Fibroblast of skin of back (primary cell): ENCODE measurements at places on chromosomes 3 and 15.
A peak's percentile ranks its signal among the peaks of the same experiment; 100 is the strongest.

DNA sequence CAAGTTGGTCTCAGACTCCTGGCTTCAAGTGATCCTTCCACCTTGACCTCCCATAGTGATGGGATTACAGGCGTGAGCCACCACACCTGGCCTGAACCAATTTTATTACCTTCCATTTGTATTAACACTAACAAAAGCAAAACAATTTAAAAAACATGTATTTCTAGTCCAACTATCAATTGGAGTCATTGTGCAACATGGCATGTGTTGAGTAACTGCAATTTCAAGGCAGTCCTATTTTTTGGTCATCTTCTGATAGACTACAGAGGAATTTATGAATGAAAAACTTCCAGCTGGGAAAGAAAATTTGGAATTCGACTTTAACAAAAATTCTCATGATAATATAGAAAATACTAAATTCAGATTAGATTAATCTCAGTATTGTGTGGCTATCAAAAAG is 16.8 kb downstream of the SPTSSB start:
- DNase-seq, result no peak

DNA sequence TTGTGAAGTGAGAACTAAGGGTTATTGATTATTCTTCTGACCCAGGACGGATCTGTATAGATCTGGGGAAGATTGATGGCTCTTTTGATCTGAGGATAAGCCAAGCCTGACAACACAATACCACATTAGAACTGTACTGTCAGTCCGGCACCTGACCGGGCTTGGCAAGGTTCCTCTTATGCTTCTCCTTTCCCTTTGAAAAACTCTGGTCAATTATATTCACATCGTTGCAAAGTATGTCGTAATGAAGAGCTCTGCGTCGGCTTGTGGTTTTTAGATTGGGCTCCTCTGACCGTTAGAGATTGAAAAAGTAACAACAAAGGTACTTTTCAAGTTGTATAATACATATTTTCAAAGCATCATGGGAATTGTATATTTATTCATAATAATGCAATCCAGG is 389.8 kb downstream of the NR2F2 start:
- no peak for DNase-seq

DNA sequence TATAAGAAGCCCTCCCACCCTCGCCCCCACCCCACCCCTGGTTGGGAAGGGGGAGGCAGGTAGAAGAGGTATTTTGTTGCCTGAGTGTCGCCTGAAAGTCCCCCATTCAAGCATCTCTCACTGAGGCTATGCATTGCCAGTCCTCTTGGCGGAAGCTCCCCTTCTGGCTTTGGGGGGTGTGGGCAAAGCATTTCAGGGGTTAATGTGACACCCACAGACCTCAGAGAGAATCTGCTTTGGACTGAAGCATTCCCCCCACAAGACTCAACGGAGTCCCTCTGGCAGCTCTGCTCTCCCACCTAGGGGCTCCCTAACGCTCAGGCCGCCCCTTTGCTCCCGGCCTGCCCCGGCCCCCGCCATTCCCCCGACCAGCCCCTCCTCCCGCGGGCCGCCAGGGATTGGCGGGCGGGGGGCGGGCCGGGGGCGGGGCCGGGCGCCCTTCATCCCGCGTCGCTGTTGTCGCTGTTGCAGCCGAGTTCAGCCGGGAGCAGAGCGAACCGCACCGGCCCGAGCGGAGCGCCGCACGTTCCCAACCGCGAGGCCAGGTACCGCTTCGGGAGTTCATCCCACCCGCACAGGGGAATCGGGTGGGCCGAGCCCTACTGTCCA is at the start of gene SLC38A3:
Gene SLC38A3, plus strand, starts transcription at position 468 of the 609 bp plus-strand sequence. CDS start 8,929 bp downstream, outside the sequence.
- no peak for DNase-seq

GRCh38 chr3:61443886-61444285 is 117.5 kb upstream of the PTPRG start:
- DNase-seq, result peak; percentile 8

DNA sequence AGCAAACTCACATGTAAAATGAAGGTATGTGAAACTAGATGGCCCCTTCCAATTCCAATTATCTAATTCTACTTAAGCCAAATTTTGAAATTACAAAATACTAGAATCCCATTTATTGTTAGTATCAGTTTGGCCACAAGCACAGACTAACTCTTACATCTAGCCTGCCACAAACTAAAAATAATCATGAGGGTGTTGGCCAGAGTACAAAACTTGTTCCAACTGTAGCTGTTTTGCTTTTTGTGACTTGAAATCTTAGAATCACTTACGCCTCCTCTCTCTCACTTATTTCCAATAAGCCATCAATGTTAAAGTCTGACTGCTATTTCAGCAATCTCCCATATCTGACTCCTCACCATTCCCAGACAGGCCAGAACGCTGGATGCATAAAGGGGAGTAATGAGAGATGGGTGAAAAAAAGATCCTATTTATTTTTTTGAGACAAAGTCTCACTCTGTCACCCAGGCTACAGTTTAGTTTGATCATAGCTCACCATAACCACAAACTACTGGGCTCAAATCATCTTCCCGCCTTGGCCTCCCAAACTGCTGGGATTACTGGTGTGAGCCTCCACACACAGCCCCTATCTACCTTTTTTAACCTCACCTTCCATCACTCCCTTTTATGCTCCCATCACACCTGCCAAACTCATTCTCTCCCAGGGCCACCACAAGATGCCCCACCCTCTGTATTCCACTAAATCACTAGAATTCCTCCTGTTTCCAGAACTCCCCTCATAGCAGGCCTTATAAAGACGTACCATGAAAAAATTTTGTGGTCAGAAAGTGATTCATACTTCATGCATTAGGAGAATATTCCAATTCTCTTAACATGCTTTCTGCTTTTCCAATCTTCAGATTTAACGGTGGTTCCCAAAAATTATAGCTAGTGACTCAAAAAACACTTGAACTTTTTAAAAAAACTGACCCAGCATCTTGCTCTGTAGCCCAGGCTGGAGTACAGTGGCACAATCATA is 36.5 kb downstream of the ATOSA start:
- DNase-seq, result peak; percentile 87

DNA sequence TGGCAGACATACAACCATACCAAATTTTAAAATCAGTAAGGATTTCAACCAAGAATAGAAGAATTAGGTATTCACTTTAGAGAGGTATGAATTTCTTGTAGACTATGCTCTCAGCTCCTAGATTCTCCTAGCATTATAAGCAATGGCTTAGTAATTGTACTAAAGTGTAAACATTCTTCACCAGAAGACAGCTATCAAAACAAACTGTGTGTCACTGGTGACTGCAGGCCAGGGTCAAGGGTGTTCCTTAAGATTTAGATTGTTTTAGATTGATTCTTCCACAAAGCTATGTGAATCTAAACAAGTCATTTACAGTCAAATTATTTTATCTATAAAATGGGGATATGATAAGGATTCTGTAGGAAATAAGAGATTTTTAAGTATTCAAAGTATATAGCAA is 23.1 kb upstream of the GP5 start:
- peak; percentile 50 for DNase-seq

DNA sequence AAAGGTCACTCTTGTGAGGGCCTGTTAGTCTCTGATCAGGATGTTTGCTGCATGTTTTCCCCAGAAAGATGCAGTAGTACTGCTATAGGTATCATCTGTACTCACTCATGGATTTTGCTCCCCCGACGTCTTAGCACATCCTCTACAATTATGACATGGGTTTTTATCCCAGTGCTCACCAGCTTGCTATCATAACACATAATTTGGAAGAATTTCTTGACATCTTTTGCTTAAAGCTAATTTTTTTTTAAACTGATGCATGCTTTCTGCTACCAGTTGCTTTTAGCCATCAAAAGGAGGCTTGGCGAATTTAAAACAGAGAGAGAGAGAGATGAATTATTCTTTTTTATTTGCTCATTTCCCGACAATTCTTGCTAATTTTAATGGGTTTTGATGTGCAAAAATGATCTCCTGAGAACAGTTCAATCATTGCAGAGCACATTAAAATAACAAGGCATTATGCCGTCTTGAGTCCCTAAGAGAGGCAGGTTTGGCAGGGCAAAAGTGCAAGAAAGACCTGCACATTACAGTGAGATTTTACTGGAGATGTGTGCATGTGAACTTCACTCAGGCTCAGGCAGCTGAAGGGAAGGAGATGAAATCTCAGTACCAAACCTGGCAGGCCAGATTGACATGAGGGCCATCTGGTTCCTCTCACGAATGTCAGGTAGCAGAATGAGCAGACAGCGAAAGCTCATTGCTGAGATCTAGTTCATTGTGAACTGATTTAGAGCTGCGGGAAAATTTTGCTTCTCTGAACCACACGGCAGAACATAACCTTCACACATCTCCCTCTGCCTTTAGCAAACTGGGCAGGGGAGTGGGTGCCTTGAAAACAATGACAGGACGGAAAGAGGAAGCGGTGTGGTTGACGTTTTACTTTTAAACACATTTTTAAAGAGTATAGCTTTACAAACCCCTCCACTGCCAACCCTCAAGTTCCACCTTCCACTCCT is 25.9 kb upstream of the GOLGA8B start:
- DNase-seq, result no peak
